Thoracic aorta endothelial cell (primary cell): ENCODE measurements at places on chromosomes 12 and 14. TPM values are rescaled to one million over a fixed set of nuclear protein-coding genes. Genes with fewer than 3 reads are reported as not detected.

BTG1 gene
- total RNA-seq = 24.7 and 25.6 TPM in 2 replicates

REM2 gene
- 0.13 TPM in 1 of 2 replicates, not detected in the other for total RNA-seq

KRT74 gene
- total RNA-seq = not detected in 2 replicates

FBLN5 gene
- total RNA-seq = 2.9 and 6.3 TPM in 2 replicates

MSI1 gene
- not detected in 2 replicates for total RNA-seq

SLC8B1 gene
- 17.6 and 24.9 TPM in 2 replicates for total RNA-seq

DTX1 gene
- total RNA-seq = not detected in 2 replicates

PRR4 gene
- 1.9 and 2.3 TPM in 2 replicates for total RNA-seq

AMN gene
- total RNA-seq = under 0.01 TPM in 1 of 2 replicates, not detected in the other

SEL1L gene
- 84.6 and 92.2 TPM in 2 replicates for total RNA-seq

IFI27 gene
- 294 and 346 TPM in 2 replicates for total RNA-seq

AGAP2 gene
- total RNA-seq = 0.13 and 0.36 TPM in 2 replicates

TMEM132C gene
- total RNA-seq = 0.13 TPM in 1 of 2 replicates, not detected in the other

SLCO1B1 gene
- not detected in 2 replicates for total RNA-seq

IL22 gene
- not detected in 2 replicates for total RNA-seq

GPX2 gene
- total RNA-seq = not detected in 2 replicates

FAM222A gene
- 0.50 and 0.93 TPM in 2 replicates for total RNA-seq

CLEC2B gene
- total RNA-seq = 24.6 and 79.1 TPM in 2 replicates

CD27 gene
- total RNA-seq = not detected in 2 replicates

TMEM121 gene
- 3.7 and 5.7 TPM in 2 replicates for total RNA-seq

IFNG-AS1 gene
- total RNA-seq = not detected in 2 replicates

MDGA2 gene
- not detected in 2 replicates for total RNA-seq

PIWIL1 gene
- total RNA-seq = not detected in 2 replicates

FAM186B gene
- total RNA-seq = 0.27 and 0.43 TPM in 2 replicates

DNAJC22 gene
- 0.80 and 1.3 TPM in 2 replicates for total RNA-seq

CLSTN3 gene
- total RNA-seq = 19.8 and 31.1 TPM in 2 replicates

C12orf54 gene
- not detected in 2 replicates for total RNA-seq

VASH1 gene
- 52.8 and 54.5 TPM in 2 replicates for total RNA-seq

NDRG2 gene
- 0.22 TPM in 1 of 2 replicates, not detected in the other for total RNA-seq
